ENCODE measurements at places on chromosomes 6 and 20.

DNA sequence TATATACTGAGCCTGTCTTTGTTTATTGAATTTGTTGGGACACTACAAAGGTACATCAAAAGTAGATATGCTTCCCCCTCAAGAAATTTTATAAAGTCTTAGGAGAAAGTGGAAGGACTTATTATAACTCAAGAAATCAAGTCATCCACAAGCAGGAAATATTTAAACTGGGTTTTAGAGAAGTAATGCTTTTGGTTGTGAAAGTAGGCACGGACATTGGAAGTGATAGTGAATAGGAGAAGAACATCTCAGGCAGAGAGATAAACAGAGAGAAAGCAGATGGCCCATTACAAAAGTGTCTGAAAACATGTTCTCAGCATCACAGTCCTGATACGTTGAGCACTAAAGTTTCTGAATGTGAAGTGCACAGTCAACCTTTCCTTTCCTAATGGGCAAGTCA is 415.6 kb upstream of the RNF217 start:
- no peak for DNase-seq

DNA sequence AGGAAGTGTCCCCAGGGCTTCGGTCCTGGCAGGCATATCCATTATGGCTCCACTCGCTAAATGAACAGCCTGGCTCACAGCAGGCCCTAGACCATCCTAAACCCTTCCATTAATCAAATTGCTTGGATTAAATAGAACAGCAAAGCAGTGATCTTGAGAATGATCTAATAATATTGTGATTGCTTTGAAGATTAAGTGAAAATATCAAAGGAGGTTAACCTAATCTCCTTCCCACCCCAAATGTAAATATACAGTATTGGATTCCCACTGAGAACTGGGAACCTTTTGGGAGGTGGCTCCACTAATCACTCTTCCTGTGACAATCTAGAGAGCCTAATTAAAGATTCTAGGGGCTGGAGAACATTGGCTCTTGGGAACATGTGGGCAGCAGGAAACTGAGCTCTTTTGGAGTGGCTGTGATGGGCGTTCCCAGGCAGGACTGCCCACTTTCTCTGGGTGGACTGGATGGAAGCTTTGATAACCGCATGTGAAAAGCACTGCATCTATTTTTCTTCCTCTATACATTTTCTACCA is 68.3 kb upstream of the FRMD1 start:
- DNase-seq, result no peak

GRCh38 chr20:7836076-7836475 is 104.2 kb downstream of the HAO1 start:
- DNase-seq, result no peak

DNA sequence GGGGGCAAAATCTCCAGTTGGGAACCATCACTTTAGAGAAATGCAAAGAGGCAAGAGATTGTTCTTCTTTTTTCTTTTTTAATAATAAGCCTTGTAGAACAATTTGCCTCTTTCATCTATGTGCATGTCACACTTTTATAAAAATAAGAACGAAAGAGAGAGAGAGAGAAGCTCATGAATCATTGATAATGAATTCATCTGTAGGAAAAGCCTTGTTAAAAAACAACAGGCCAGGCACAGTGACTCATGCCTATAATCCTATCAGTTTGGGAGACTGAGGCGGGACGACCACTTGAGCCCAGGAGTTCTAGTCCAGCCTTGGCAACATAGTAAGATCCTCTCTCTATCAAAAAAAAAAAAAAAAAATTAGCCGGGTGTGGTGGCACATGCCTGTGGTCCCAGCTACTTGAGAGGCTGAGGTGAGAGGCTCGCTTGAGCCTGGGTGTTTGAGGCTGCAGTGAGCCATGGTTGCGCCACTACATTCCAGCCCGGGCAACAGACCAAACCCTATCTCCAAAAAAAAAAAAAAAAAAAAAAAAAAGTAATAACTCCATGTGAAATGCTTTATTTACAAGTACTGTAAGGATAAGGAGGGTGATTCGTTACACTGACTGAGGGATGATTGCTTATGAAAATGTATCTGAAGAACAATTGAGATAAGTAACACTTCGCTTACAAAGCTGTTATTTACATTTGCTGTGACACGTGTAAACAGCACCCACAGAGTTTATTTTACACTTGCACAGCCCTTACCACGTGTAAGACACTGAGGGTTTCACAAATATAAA is 6.0 kb downstream of the CCN5 start:
- DNase-seq, result peak; percentile 68

DNA sequence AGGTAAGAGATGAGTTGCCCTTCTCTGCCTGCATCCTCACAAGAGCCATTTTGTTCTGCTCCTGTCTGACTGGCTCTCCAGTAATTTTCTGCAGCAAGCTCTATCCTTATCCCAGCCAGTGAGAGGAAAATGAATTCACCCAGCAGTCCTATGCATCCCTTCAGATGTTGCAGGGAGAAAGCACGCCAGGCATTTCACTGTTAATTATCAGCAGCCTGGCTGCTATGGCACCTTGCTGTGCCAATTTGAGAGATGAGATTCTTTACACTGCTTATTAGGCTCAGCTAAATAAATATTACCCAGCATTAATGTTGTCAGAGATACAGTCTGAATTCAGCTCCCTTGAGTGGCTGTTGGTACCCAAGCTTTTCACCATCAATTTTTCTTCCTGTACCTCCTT is 61.1 kb upstream of the SNAP25 start:
- DNase-seq, result no peak

- DNase-seq, result no peak
These were observed 82.1 kb downstream of the RFPL4B start for GRCh38 chr6:112429226-112429625.

DNA sequence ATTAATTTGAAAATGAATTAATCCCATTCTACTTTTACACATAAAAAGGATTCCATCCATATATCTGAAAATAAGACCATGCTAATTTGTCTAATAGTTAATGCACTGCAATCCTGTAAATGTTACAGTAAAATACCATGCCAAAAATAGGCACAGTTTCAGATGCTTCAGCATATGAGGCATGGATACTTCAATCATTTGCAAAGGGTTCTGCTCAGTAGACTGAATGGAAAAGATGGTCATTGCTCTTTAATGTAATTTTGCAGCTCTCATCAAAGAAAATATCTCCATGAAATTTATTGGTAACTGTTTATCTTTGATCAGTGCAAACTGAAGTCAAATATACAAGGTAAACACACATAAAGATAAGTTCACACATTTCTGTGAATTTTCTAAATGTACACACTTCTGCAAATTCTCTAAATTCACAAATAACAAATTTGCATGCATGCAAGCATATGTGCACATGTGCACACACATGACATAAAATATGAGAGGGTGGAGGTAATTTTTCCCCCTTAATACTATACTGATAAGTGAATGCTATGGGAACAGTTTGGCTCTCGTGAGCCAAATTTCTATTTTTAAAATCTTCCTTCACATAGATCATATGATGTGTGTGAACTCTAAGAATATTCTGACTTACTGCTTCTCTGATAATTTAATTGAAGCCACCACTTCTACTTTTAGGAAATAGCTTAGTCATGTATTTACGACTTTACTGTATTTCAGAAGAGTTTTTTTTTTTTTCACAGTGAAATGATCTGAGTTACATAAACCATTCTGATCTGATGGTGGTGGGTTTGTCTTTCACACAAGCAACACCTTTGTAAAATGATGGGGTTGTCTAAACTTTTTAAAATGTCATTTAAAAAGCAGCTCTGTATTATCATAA is 996.8 kb upstream of the CITED2 start:
- no peak for DNase-seq

All from amniotic stem cell (primary cell).